CD4-positive, alpha-beta T cell (primary cell): ENCODE measurements at places on chromosomes 13 and 19.

DNA sequence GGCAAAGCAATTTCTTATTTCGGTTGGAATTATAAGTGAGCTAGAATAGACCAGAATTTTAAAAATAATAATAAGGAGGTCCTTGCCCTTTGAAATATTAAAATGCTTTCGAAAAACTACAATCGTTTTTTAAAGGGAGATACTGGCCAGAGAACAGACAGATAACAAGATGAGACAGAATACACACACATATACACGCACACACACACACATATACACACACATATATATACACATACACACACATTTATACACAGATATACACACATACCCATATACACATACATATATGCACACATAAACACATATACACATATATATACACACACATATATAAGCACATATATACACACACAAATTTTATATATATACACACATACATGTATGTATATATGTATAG, 175.3 kb upstream of the MIR17HG start:
- DNase-seq, result no peak
- peaks cover 4% of the 10 kb centered on the region for H3K27me3 ChIP-seq
- no peaks in the 10 kb centered on the region for H3K36me3 ChIP-seq

GRCh38 chr19:13905634-13906520, at the start of the genes BRME1 and CC2D1A:
Gene BRME1 (minus strand): TSS chr19:13906117. CDS start chr19:13904892, 1,225 bp downstream.
Gene CC2D1A (plus strand): TSS chr19:13906201. CDS start chr19:13906442, 241 bp downstream.
- peak within 1 kb of the TSS; percentile 77 for H3K4me3 ChIP-seq
- H3K4me1 ChIP-seq, result peaks cover 24% of the 10 kb centered on the region
- H3K36me3 ChIP-seq, result peaks cover 5% of the 10 kb centered on the region
- H3K27me3 ChIP-seq, result no peaks in the 10 kb centered on the region
- peak within 1 kb of the TSS; percentile 49 for H3K27ac ChIP-seq
- peak; percentile 93 for DNase-seq

- H3K27me3 ChIP-seq, result peaks cover 7% of the 10 kb centered on the region
- DNase-seq, result no peak
- no peak overlapping the region for H3K4me3 ChIP-seq
- no peaks in the 10 kb centered on the region for H3K36me3 ChIP-seq
Observed at GRCh38 chr19:15025217-15025616, 24.1 kb upstream of the CASP14 start.

DNA sequence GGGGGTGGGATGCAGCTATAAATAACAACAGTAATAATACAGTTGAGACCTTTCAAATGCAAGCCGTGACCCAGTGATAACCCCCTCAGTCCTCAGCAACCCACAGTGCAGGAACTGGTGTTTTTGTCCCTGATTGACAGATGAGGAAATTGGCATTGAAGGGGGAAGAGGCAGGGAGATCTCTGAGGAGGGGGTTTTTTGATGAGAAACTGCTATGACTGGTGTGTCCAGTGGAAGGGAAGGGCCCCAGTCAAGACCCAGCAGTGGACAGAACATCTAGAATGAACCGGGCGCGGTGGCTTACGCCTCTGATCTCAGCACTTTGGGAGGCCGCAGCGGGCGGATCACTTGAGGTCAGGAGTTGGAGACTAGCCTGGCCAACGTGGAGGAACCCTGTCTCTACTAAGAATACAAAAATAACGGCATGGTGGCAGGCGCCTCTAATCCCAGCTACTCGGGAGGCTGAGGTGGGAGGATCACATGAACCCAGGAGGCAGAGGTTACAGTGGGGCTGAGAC, 1.9 kb downstream of the MAP1S start:
- H3K4me1 ChIP-seq, result peaks cover 41% of the 10 kb centered on the region
- H3K36me3 ChIP-seq, result peaks cover 29% of the 10 kb centered on the region
- peak overlapping the region; percentile 92 for H3K4me3 ChIP-seq
- no peak for DNase-seq

DNA sequence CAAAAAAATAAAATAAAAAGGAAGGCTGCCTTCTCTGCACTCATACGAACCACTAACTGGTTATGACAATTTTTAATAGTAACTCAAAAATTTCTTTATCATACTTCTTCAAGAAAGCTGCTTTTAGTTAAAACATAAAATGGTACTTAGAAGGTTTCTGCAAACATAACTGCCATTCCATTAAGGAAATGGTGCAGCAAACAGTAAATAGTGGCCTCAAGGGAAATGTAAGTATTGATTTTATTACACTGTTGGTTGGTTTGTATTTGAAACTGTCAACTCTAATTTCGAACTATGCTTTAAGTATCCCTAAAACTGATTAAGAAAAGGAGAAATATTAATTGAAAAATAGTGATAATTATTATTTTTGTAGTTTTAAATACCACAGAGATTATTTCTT, 278.0 kb downstream of the DACH1 start:
- no peaks in the 10 kb centered on the region for H3K4me1 ChIP-seq
- no peak overlapping the region for H3K27ac ChIP-seq
- no peak overlapping the region for H3K4me3 ChIP-seq

- no peak overlapping the region for H3K27ac ChIP-seq
- H3K27me3 ChIP-seq, result no peaks in the 10 kb centered on the region
- H3K36me3 ChIP-seq, result no peaks in the 10 kb centered on the region
- DNase-seq, result peak; percentile 65
Observed at GRCh38 chr13:27533155-27533643, 82.8 kb upstream of the MTIF3 start.
